Endodermal cell (in vitro differentiated cells): ENCODE measurements at places on chromosomes 4 and X.

DNA sequence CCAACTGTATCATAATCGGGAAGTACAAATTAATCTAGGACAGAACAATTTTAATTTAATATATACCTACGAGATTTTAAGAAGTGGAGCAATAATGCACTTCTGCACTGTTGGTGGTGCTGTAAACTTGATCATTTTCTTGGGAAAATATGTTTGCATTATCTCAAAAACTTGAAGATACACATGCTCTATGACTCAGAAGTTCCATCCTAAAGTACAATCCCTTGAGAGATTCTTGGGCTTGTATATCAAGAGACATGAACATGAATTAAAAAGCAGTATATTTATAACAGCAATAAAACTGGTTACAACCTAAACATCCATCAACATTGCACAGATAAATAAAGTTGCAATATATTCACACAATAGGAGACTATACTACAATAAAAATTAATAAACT lies 168.8 kb downstream of the CLCN4 start:
- DNase-seq: no peak

GRCh38 chrX:83416273-83416672 lies 91.8 kb upstream of the POU3F4 start:
- no peak for DNase-seq

- DNase-seq: no peak
Observed at GRCh38 chrX:112798736-112799135, 41.9 kb downstream of the AMOT start.

GRCh38 chr4:114378305-114378903 lies 220.2 kb upstream of the UGT8 start:
- DNase-seq: no peak

DNA sequence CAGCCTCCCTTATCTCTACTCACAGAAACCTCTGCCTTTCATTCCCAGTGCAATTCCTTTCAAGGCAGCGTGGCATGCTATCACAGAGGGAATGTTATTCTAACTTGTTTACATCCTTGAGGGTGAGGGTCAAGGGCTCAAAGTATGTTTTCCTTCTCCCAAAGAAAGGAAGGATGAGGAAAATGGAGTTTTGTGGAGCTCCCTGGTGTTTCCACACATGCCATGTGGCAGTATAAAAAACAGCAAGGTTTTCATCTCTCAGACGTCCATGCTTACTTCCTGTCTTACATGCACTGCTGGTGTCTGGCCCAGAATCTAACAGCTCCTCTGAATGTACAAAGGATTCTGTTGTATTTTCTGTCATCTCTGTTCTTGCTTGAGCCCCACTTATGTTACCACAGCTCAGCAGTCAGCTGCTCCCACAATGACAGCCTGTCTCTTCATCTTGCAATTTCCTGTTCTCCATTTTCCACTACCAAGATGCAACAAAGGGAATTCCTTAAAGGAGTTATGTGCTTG lies 128.0 kb downstream of the SNCA start:
- no peak for DNase-seq

GRCh38 chr4:186392017-186392416 lies 126.0 kb downstream of the F11 start:
- DNase-seq: peak; percentile 45

- DNase-seq: no peak
Observed at GRCh38 chr4:147123146-147123545, 177.5 kb upstream of the TTC29 start.

- DNase-seq: no peak
Observed at GRCh38 chr4:183797011-183797444, 108.1 kb upstream of the STOX2 start.

DNA sequence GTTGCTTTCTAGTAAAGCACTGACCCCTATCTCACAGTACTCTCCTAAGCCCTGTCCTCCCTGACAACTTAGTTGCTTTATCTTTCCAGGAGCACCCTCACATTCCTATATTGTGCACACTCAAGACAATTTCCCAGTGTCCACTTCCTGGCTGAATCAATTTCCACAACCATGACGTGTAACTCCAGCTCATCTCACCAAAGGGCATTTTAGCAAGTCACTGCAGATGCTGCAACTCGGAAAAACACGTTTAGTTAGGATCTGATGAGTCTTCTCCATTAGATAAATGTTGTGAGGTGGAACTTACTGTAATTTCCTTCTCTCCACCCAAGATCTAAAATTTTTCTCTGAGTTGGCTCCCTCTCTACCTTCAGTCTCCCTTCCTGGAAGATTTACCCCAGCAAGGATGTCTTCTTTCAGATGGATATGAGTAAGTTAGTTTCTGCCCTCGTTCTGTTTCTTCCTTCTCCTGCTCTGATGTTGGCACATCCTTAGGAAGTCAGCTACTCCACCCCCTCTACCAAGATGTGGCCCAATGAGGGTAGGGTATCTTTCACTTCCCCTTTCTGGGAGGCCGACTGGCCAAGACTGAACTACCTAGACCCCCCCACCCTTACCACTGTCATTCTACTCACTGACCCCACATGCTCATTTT lies 28.8 kb upstream of the IL13RA1 start:
- no peak for DNase-seq

DNA sequence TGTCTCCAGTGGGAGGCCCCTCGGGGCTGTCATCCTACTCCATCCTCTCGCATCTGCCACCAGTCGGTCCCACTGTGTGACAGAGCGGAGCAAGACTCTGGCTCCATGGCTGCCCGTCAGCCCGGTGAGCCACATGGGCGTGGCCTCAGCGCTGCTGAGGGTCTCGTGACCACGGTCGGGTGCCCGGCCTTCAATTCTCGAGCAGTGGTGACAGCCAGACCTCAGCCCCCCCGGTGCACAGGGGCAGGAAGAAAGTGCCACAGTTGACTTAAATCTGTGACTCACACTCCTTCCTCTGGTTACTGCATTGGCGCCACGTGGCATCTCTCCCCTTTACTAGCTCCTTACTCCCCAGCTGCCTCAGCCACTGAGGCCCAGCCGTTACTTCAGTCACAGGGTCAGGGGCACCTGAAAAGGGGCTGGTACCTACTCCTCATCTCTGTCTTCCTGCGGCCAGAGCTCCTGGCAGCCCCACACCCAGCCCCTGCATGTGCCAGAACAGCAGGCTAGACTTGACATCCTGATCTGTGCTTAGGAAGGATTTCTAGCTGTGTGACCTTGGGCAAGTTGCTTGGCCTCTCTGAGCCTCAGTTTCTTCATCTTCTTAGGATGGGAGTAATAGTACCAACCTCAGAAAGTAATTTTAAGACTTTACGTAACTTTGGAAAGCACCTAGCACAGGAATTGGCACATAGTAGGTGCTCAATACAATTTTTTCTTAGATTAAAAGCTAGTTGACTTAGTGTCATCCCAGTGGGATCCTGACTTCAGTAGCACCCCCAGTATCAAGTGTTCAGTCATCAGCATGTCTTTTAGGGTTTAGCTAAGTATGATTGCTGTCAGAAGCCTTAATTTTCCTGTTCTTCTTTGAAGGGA lies 66.1 kb downstream of the TNIP2 start:
- DNase-seq: no peak

DNA sequence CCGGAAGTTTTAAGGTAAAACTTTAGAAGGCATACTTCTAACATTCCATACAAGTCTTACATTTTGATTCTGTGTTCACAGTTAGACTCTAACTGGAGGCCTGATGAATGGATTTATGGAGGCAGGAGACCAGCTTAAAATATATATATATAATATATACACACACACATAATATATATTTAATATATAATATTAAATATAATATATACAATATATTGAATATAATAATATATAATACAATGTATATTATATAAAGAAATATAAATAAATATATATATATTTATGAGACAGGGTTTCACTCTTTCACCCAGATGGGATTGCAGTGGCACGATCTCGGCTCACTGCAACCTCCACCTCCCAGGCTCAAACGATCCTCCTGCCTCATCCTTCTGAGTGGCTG lies 7.9 kb upstream of the CTSO start:
- no peak for DNase-seq

DNA sequence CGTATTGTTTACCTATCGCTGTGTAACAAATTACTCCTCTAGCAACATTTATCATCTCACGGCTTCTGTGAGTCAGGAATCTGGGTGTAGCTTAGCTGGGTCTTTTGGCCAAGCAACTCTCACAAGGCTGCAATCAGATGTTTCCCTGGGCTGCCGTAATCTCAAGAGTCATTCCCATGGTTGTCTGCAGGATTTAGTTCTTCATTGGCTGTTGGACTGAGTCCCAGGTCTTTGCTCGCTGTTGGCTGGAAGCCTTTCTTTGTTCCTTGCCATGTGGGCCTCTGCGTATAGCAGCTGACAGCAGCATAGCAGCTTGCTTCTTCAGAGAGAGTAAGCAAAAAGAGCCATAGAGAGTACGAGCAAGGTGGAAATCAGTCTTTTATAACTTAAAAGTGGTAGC lies 16.8 kb downstream of the POLR2B start:
- DNase-seq: no peak

DNA sequence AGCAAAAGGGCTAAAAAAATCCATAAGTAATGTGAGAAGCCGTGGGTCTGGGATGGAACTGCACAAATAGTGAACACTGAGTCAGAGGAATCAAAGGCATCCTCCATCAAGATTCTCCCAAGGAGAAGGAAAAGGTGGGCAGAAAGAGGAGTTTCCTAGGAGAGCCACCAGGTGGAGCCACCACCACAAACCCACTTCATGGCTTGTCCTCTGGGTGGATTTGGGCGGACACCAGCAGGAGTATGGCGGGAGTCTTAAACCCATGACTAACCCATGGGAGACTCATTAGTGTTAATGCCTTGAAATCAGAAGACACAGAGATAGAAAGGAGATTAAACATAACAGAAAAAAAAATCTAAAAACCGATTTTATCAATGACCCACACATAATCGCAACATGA lies 147.7 kb downstream of the SH3KBP1 start:
- DNase-seq: peak; percentile 85

DNA sequence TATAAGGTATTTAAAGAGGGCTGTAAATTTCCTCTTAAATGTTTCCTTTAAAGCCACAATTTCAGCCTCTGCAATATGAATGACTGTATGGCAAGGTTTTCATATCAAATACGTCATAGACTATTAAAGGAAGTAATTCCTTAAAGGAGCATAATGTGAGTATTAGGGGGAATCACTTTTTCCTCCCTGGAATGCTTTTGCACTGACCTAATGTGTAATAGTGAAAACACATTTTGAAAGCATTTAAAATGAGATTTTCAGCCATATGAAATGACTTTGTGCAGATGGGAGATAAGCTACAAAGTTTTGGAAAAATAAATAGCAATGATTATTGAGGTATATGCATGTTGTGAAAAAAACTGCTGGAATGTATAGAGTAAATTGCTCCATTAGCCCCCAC lies 17.6 kb downstream of the SLIT2 start:
- DNase-seq: no peak

DNA sequence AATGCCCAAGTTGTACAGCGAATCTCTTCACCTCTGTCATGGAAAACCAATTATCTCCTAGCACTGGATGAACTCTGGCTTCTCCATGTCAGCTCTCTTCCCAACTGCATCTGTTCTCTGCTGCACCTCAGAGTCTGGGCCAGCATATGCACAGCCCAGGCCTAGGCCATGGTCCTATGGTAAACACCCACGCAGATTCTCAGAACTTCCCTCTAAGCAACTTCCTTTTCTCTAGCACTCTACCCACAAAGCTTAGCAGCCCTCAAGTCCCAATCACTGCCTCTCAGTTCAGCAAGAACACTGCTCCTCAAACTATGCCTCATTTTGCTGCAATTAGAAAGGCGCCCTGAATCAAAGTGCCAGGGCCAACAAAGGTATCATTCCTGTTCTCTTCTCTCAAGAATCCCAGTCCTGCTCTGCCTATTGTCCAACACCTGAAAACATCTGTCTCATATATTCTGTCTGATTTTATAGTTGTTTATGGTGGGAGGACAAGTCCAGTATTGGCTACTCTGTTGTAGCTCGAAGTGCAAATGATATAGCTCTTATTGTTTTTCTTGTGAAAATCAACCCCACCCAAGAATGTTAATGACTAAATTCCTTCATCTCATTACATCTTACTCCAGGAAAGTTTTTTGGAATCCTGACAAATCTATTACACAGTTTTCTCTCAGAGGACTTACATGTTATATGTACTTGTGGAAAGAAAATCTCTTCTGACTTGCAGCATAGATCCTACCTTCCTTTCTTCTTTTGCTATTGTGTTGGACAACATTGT lies 85.4 kb downstream of the DCHS2 start:
- DNase-seq: no peak

DNA sequence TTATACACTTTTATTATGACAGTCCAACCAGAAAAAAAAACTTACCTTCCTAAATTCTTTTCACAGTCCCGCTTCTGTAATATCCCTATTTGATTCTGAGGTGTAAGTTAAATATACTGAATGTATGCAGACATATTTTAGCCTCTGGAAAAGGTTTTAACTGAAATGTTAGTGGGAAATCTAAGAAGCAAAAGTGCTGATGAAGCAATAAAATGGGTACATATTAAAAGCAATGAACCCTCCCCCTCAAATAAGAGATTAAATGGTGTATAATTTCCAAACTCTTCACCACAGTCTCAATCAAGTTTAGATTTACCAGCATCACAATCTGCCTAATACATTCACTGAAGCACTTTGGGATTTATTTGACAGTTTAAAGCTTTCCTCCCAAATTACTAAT lies 688.3 kb upstream of the DIAPH2 start:
- no peak for DNase-seq

- no peak for DNase-seq
Observed at GRCh38 chr4:144185086-144185485, 44.6 kb upstream of the GYPA start.

DNA sequence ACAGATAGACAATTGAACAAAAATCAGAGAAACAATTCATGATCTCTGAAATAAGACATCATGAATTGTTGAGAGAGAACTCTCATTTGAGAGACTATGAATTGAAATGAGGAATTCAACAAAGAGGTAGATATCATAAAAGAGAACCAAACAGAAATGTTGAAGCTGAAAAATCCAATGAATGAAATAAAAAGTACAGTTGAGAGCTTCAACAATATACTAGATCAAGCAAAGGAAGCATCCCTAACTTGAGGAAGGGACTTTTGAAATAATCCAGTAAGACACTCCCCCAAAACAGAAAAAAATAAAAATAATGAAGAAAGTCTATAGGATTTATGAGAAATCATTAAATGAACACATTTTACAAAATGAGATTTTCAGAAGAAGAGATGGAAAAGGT lies 310.0 kb upstream of the PCDH10 start:
- DNase-seq: no peak

DNA sequence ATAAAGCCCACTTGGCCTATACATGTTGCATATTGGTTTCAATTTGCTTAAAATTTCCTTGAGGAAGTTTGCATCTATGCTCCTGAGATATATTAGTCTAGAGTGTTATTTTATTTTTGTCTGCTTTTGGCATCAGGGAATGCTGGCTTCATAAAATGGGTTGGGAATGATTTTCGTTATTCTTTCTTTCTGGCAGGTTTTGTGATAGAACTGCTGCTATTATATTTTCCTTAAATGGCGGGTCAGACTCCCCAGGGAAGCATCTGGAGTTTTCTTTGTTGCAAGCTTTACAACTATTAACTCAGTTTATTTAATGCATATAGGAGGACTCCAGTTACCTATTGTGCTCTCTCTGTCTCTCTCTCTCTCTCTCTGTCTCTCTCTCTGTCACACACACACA lies 82.0 kb upstream of the WDR17 start:
- no peak for DNase-seq
